ENCODE measurements at places on chromosomes 1 and 21.

DNA sequence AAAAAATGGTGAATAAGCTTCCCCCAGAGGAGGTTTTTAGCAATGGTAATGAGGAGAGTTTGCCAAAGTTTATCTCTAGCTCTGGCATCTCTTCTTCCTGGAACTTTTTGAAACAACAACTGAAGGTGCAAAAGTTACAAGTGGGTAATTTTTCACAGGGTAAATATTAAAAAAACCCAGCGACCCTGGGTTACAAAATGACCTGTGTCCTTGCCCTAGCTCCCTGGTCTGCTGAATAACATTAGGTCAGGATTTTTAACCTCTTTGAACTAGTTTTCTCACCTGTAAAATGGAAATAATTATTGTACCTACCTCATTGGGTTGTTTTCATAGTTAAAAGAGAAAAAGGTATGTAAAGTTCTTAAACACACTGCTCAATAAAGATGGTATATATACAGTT is 332.4 kb upstream of the DUSP10 start:
- H3K4me3 ChIP-seq: no peak overlapping the region
- ATAC-seq: no peak
- H3K4me1 ChIP-seq: peaks cover 7% of the 10 kb centered on the region
- no peaks in the 10 kb centered on the region for H3K27me3 ChIP-seq

DNA sequence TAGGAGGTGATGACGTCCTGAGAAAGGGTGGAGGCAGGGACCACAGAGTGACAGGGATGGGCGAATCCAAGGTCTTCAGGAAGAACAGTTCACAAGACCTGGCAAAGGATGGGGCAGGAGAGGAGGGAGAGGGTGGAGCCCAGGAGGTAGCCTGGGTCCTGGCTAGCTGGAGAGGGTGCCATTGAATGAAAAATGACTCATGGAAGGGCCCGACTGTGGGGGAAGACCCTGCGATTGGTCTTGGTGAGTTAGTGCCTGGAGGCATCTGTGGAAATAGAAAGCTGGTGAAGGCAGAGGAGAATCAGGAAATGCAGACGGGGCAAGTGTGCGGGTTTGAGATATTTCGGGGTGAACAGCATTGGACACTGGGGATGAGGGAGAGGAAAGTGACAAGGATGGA is 60.3 kb upstream of the SLC45A1 start:
- no peaks in the 10 kb centered on the region for H3K36me3 ChIP-seq
- no peak overlapping the region for H3K27ac ChIP-seq
- H3K4me3 ChIP-seq: no peak overlapping the region
- ATAC-seq: no peak
- H3K27me3 ChIP-seq: peaks cover 21% of the 10 kb centered on the region

DNA sequence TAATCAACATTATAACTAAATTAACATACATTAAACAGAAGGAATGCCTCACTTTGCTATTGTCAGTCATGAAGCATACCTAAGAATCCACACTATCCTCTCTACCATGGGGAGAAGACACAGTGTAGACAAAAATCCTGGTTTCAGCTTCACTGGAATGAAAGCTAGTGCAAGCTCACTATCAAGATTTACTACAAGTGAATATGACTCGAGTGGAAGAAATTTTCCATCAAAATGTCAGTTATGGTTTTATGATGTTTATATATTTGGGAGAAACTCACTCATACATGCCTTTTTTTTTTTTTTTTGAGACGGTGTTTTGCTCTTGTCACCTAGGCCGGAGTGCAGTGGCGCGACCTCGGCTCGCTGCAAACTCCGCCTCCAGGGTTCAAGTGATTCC is 424.3 kb downstream of the KCNT2 start:
- no peak for ATAC-seq
- no peak overlapping the region for H3K4me3 ChIP-seq
- no peaks in the 10 kb centered on the region for H3K36me3 ChIP-seq

- H3K27me3 ChIP-seq: peaks cover 10% of the 10 kb centered on the region
- no peaks in the 10 kb centered on the region for H3K4me1 ChIP-seq
- H3K36me3 ChIP-seq: no peaks in the 10 kb centered on the region
- no peak for ATAC-seq
- no peak overlapping the region for H3K4me3 ChIP-seq
These were observed 113.1 kb downstream of the RRAGC start for GRCh38 chr1:38746402-38746935.

DNA sequence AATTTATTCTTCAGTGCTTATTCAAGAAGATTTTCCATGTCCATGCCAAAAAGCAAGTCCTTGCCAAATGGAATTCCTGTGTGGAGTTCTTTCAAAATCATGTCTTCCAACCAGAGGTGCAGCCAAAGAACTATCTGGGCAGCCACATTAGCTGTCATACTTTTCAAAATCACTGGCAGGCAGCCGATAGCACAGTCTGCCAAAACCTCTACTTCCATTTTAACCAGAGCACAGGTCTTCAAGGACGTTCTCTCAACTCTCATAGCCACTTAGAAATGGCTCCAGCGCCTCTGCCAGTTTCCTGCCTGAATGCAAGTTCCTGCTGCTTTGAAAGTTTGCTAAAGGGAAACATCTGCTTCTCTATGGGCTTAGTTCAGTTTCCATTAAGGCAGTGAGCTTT is 975.7 kb upstream of the ADGRL4 start:
- H3K4me3 ChIP-seq: no peak overlapping the region
- ATAC-seq: no peak
- no peaks in the 10 kb centered on the region for H3K27me3 ChIP-seq
- no peak overlapping the region for H3K27ac ChIP-seq
- H3K4me1 ChIP-seq: no peaks in the 10 kb centered on the region

GRCh38 chr1:84146411-84147032 is 2.5 kb downstream of the PRKACB start:
- ATAC-seq: no peak
- H3K27me3 ChIP-seq: no peaks in the 10 kb centered on the region
- peaks cover 46% of the 10 kb centered on the region for H3K4me1 ChIP-seq
- peaks cover 8% of the 10 kb centered on the region for H3K36me3 ChIP-seq

DNA sequence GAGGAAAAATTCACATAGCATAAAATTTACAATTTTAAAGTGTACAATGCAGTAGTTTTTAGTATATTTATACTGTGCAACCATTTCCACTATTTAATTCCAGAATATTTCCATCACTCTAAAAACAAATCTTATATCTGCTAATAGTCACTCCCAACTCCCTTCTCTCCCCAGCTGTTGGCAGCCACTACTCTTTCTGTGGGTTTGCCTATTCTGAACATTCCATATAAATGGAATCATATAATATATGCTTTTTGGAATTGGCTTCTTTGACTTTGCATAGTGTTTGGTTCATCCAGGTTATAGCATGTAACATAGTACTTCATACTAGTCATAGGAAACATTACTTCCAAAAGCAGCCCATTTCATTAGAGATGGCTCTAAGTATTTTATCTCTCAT is 25.0 kb upstream of the TMEM39B start:
- no peak for ATAC-seq
- H3K4me3 ChIP-seq: no peak overlapping the region
- H3K4me1 ChIP-seq: peaks cover 10% of the 10 kb centered on the region
- H3K27ac ChIP-seq: peak overlapping the region; percentile 30
- H3K36me3 ChIP-seq: peaks cover 35% of the 10 kb centered on the region
- H3K27me3 ChIP-seq: no peaks in the 10 kb centered on the region

DNA sequence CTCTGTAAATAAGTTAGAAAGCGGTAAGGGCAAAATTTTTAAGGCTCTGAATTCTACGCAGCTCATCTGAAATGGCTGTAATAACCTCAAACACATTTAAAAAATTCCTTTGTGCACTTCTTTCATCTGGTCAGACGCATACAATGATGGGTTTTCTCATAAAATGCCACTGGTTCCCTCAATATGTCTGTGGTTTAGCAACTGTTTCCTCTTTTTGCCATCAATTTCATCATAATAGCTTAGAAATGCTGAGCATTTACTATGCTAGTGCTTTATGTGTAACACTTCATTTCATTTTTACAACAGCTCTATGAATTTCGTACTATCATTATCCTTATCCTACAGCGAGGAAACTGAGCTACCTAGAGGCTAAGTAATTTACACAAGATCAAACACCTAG is 35.3 kb upstream of the DMRTA2 start:
- H3K27me3 ChIP-seq: no peaks in the 10 kb centered on the region
- no peak overlapping the region for H3K4me3 ChIP-seq
- H3K4me1 ChIP-seq: no peaks in the 10 kb centered on the region
- H3K27ac ChIP-seq: no peak overlapping the region
- H3K36me3 ChIP-seq: peaks cover 31% of the 10 kb centered on the region

- H3K27me3 ChIP-seq: no peaks in the 10 kb centered on the region
- H3K36me3 ChIP-seq: peaks cover 4% of the 10 kb centered on the region
- no peak for ATAC-seq
- no peak overlapping the region for H3K4me3 ChIP-seq
- H3K27ac ChIP-seq: no peak overlapping the region
These were observed 81.7 kb downstream of the SSBP3 start for GRCh38 chr1:54324251-54325140.

DNA sequence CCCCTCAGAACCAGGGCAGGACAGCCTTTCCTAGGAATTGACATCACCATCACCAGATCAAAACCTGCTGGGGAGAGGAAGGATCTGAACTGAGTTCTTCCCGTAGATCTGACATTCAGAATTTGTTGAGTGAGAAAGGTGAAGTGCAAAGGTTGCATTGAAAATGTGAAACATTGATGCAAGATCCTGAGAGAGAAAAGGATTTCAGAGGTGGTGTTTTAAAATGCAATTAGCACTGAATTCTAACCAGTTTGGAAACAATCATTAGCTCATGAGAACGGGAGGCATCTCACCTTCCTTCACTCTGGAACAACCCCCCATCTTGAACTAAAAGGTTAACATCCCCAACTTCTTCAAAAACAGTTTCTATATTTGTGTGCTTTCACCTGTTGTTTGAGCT is 20.4 kb downstream of the LMO4 start:
- peak overlapping the region; percentile 49 for H3K27ac ChIP-seq
- peaks cover 25% of the 10 kb centered on the region for H3K4me1 ChIP-seq
- no peaks in the 10 kb centered on the region for H3K27me3 ChIP-seq
- no peak overlapping the region for H3K4me3 ChIP-seq
- no peak for ATAC-seq

DNA sequence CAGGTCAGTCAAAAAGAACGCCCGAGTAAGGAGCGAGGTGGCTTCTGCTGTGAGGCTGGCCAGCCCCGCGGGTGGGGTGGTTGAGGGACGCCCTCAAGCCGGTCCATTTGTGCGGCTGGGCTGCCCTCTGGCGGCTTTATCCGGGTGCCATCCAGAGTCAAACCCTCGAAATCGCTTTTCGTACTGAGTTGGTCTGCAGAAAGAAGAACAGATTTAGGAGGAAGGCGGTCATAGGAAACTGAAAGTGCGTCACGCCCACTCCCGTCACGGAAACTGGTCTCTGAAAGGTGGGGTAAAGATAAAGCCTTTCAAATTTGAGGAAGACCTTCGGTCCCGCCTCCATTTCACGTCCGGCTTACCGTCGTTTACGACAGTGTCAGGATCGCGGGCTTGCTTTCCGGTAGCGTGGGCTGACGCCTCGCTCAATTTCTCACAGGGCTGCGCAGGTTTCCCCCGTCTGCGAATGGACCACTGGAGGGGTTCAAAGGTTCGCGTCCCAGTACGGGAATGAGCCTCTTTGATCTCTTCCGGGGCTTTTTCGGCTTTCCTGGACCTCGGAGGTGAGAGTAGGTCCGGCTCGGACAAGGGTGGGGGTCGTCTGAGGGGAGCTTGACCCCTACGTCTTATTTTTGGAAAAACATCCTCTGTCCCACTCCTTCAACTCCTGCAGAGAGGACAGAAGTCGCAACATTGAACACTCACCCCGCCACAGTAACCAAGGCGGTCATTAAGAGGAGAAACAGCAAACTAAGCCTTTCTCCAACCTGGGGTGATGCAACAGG is at the start of gene HAX1:
Gene HAX1 (plus strand): TSS at position 413 of the 782 bp plus-strand sequence. CDS start 95 bp downstream, at position 508.
- H3K36me3 ChIP-seq: peaks cover 57% of the 10 kb centered on the region
- peak within 1 kb of the TSS; percentile 93 for H3K4me3 ChIP-seq
- H3K4me1 ChIP-seq: peaks cover 44% of the 10 kb centered on the region
- ATAC-seq: peak; percentile 95
- H3K27me3 ChIP-seq: no peaks in the 10 kb centered on the region
- peak within 1 kb of the TSS; percentile 96 for H3K27ac ChIP-seq

DNA sequence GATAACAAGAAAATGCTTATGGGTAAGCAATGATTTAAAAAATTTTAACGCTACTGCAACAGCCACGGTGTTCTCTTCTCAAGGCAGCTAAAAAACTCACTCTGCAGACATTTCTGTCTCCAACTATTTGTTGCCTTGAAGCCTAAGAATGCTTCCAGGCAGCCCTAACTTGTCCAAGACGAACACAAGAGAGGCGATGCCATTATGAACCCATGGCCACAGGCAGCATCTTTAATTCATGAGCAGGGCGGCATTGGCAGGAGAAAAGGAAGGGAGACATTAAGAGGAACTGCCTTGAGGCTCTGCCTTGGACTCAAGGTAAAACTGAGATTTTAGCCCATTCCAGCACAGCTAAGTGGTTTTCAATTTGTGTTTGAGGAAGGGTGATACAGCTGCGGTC is 67.5 kb downstream of the KCND3 start:
- H3K4me3 ChIP-seq: no peak overlapping the region
- H3K27ac ChIP-seq: no peak overlapping the region
- H3K27me3 ChIP-seq: peaks cover 35% of the 10 kb centered on the region
- no peak for ATAC-seq
- no peaks in the 10 kb centered on the region for H3K36me3 ChIP-seq
- no peaks in the 10 kb centered on the region for H3K4me1 ChIP-seq

DNA sequence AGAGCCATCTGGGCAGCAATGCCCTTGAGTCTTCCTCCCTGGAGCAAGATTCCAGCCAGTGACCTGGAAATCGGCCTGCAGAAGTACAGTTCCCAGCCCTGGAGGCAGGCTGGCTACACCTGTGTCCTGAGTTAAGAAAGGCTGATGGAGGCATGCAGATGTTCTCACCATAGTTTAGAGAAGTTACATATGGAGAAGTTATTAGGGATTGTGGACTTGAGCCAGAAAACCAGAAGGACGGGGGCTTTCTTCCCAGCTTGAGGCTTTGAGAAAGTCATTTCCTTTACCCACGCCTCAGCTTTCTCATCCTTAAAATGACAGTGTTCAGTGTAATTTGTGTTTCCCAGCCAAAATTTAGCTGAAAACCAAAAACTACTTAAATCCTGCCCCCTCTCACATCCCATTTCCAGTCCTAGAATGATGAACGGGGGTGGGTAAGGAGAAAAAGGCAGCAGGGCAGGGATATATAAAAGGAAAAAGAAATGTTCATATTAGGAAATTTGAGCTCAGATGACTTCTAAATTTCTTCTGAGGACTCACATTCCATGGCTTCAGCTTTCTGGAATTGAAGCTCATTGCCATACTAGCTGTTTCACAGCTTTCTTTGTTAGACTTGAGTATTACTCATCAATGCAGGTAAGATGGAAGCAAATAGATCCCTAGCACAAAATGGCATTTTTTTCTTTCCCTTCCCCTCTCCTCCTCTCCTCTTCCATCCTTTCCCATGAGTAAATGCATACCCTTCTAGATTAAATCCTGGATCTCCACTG is 14.4 kb upstream of the C8B start:
- H3K27ac ChIP-seq: no peak overlapping the region
- H3K4me3 ChIP-seq: no peak overlapping the region
- no peaks in the 10 kb centered on the region for H3K27me3 ChIP-seq
- no peak for ATAC-seq
- H3K36me3 ChIP-seq: no peaks in the 10 kb centered on the region

Measured in stimulated activated memory B cell treated with anti-CD40 and anti-IgM and Interleukin-4, amounts not matched to agents 10 μg/mL and 1 μg/mL and 100 μg/mL, for 72 hours (primary cell).